ENCODE measurements at places on chromosomes 12 and 14. TPM values are rescaled to one million over a fixed set of nuclear protein-coding genes. Genes with fewer than 3 reads are reported as not detected.

GRCh38 chr14:70982200-70982599, 74.9 kb downstream of the PCNX1 start:
- DNase-seq, result no peak
- H3K27ac ChIP-seq, result no peak overlapping the region
- H3K36me3 ChIP-seq, result peaks cover 16% of the 10 kb centered on the region

The RNASE1 gene
- 362 TPM for total RNA-seq

The WSCD2 gene
- total RNA-seq, result 38.9 TPM

The PPP1R36 gene
- 7.6 TPM for total RNA-seq

DNA sequence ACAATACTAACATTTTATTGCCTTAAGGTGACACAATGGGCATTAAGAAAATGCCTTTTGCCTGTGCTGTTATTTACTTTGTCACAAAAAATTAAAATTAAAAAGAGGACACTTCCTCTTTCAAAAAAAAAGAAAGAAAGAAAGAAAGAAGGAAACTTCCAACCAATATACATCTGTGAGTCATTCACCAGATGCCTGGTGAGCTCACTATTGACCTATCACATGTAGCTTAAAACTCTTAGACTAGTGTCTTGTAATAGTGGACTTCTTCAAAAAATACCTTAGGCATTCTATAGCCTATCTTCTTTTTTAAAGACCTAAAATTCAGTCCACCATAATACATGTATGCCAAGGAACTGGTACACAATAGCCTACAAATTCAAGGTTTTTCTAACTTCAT, 4.9 kb upstream of the SOX5 start:
- no peak overlapping the region for H3K4me3 ChIP-seq
- peaks cover 14% of the 10 kb centered on the region for H3K4me1 ChIP-seq
- DNase-seq, result no peak

The KLRG1 gene
- total RNA-seq, result 7.9 TPM

DNA sequence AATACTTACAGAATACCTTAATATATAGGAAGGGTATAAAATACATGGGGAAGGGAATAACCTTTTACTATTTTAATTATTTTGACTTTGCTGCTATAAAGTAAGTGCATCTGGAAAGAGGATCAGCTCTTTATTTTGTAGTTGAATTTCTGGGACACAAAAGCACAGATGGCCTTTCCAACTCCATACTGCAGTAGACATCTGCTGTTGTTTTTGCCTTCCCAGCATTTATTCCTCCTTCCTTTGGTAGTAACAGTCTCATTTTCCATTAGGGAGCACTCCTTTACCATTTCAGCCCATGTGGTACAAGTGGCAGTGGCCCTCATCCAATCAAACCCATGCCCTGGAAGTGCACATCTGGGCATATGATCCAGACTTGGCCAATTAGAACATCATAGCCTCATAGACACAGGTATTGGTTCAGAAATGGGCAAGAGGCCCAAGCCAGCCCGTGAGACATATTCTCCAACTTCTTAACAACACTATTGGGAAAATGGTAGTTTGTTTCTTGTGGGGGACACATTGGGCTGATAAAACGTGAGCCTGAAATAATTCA, 64.8 kb upstream of the YARS2 start:
- no peaks in the 10 kb centered on the region for H3K4me1 ChIP-seq

GRCh38 chr14:50619569-50620141, 48.5 kb downstream of the SAV1 start:
- H3K27me3 ChIP-seq, result no peaks in the 10 kb centered on the region
- no peak overlapping the region for H3K4me3 ChIP-seq
- no peak overlapping the region for H3K27ac ChIP-seq
- H3K36me3 ChIP-seq, result no peaks in the 10 kb centered on the region
- no peaks in the 10 kb centered on the region for H3K4me1 ChIP-seq
- no peak for DNase-seq

The CLEC1A gene
- 8.8 TPM for total RNA-seq
